ENCODE measurements at places on chromosomes 7 and 10.
A peak's percentile ranks its signal among the peaks of the same experiment; 100 is the strongest.

DNA sequence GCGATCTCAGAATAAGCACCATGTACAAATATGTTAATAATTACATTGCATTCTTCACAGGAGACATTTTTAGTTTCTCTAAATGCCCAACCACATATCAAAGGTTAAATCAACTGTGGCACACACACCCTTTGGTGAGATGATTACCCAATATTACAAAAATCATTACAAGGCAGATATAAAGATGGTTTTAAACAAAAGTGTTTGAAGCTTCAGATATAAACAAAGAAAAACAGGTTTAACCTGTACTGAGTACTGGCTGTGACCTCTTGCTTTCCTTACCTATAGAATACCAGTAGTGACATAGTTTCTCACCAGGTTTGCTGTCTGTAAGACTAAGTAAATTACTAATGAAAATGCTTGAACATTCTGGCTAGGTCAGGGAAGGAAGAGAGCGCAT, 360.0 kb upstream of the IGFBP3 start:
- no peak for DNase-seq

- DNase-seq = no peak
Observed at GRCh38 chr7:75771224-75771623, 787 bp downstream of the CCL26 start.

DNA sequence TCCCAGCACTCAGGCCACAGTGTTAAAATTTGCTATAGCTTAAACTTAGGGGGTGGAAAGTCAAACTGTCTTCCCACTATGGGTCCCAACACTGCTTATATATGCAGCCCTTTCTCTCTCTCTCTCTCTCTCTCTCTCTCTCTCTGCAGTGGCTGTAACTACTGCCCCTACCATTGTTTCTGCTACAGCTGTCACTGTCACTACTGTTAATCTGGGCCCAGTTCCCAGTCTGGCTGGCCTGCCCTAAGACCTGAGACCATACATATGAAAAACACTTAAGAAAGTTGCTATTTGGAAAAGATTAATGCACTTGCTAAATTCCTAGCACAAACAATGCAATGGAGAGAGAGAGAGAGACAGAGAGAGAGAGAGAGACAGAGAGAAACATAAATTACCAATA, 78.6 kb downstream of the THSD7A start:
- DNase-seq = no peak

DNA sequence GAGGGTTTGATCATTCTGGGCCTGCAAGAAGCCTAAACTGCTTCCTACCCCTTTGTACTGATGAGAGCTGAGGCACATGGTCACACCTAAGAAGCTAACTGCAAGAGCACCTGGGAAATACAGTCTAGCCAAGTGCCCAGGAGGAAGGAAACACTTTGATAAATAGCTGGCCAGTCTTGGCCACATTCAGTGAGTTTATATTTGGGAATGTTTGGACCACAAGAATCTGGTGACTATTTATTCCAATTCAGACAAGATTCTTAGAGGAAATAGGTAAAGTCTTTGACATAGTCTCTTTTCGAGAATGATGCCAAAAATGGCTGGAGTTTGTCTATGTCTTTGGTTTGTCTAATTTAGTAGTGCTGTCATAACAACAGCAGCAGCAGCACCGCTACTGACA, 213.6 kb downstream of the KIF20B start:
- no peak for DNase-seq

DNA sequence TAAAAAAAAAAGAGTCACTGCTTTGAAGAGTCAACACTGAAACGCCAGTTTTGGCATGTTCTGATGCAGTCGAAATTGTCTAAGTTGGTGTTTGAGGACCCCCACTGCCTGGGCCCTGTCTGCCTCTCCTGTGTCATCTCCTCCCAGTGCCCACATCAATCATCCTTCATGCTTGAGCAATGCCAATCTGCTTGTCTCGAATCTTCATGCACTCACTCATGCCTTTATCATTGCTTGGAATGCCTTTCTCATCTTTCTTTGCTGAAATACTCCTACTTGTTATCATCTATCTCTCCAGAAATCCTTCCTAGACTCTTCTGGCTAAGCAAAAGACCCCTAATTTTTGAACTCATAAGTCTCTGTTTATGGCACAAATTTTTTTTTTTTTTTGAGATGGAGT, 42.1 kb upstream of the PLPP4 start:
- no peak for DNase-seq

DNA sequence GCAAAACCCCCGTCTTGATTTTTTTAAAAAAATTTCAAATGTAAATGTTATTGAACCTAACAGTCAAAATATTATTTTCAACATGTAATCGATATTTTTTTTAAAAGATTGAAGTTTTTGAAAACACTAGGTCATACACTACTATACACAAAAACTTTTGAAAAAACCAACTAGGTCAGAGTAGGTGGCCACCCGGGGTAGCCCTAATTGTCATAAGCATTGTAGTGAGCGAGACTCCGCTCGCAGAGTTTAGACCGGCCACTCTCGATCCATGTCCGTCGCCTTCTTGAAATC, 417 bp downstream of the RFC2 start:
- no peak for DNase-seq

GRCh38 chr7:31284106-31284505, 56.4 kb downstream of the NEUROD6 start:
- no peak for DNase-seq

DNA sequence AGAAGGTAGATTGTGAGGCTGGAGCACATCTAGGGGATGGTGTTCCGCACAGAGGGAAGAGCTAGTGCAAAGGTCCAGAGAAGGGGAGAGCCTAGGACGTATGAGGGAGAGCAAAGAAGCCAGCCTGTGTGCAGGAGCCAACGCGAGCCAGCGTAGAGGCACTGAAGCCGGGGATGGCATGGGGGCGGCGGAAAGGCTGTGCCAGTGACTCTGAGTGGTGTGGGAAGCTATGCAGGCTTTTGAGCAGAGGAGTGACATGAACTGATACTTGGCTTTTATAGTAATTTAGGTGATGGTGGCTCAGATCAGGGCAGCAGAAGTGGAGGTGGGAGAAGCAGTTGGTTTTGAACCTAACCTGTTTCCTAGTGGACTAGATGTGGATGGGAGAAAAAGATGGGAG, 65.8 kb downstream of the ATXN7L1 start:
- no peak for DNase-seq

- DNase-seq = no peak
Observed at GRCh38 chr10:12592967-12593366, 243.6 kb downstream of the CAMK1D start.

DNA sequence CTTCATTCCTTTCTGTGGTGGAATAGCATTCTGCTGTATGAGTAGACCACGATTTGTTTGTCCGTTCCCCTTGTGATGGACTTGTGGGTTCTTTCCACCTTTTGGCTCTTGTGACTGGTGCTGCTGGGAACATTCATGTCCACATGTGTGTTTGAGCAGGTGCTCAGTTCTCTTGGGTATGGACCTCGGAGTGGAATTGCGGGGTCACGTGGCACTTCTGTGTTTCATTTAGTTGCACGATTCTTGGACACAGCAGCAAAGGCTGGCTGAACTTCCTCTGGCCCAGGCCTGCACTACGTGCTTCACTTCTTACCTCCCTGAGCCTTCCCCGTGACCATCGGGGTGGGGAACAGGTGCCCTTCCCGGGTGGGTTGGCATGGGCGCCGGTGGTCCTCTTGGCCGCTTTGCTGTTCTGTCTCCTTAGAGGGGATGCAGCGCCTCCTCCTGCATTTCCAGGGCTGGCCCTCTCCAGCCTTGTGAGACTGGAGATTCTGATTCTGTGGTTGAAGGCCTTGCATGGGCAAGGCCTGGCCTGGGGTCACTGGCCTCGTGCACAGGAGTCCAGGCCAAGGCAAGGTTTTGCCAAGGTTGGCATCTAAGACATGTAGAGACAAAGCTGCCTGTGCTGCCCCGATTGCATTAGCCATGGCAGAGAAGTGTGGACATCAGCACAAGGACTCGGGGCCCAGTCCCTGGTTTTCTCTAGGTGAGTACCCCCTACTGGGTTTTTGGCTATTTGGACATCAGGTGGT, 25.1 kb downstream of the DOCK1 start:
- no peak for DNase-seq

DNA sequence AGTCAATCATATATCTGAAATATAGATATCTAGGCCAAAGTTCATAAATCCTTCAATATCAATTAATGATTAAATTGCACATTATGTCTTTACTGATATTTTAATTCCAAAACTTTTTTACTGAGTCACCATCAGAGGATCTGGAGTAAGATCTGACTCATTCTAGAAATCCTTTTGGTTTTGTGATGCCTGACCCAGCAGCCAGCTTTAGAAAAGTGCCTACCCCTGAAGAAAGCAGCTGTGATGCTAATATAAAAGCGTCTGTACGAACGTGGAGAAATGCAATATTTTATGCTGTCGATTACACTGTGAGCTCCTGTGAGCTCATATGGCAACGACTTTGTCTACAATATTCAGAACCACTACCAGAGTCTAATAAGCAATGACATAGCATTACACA, 142.5 kb upstream of the LRRTM3 start:
- no peak for DNase-seq

- no peak for DNase-seq
Observed at GRCh38 chr10:73174148-73174925, 6.4 kb downstream of the FAM149B1 start.

- no peak for DNase-seq
Observed at GRCh38 chr10:62079885-62080559, 178.5 kb downstream of the ARID5B start.

- DNase-seq = no peak
Observed at GRCh38 chr7:36686499-36686898, 37.8 kb downstream of the AOAH start.

GRCh38 chr7:101099969-101100781, 14.9 kb downstream of the TRIM56 start:
- peak; percentile 65 for DNase-seq

GRCh38 chr10:42475168-42476098, 162.9 kb downstream of the ZNF33B start:
- DNase-seq = no peak

DNA sequence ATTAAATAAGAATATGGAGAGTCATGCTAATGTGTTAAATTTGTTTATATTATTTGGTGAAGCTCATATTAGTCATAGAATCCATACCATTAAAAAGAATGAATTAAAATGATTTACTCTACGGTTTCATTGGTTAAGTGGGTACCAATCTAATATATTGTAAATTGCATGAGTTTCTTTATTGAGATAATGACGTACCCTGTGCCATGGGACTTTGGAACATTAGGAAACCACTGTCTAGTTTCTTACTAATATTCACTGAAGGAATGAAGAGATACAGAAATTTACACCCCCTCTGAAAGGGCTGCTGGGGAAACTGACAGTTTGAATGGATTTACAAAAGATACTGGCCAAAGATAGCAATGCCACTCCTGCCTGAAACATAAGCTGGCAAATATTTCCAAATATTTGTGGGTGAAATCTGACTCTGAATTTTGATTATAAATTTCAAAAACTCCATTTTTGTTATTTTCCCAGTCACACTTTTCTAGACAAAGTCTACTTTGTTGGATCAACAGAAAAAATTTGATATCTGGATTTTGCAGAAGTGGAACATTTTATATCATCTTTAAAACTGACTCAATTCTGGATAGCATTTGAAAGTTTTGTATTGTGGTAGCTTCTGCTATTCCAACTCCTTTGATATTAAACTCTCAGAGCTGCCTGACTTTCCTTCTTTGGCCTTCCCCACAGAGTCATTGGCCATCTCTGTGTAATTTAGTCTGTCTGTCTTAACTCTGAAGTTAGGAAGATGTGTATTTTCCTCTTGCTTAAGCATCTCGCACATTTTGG, 22.3 kb downstream of the MDFIC start:
- DNase-seq = no peak

DNA sequence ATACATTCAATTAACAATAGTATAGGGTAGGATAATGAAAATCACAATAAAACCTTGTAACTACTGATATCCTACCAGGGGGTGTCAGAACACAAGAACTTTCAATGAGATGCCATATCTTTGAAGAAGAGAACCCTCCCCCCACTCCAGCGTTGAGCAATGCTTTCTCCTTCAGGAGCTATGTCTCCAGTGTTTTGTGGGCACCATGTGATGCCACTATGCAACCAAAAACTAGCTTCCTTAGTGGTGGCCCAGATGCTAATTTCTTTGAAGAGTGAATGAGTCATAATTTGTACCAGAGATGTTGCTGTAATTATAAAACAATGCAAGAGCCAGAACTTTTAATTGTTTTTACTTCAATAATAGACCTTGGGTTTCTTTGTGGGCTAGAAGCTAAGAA, 76.0 kb upstream of the ADO start:
- no peak for DNase-seq

All from NCI-H1436 treated with DMSO at 0.1 percent for 48 hours (cell line).